Esophagus mucosa (tissue), 1 donor: ENCODE measurements at places on chromosomes 11 and 22. TPM values are rescaled to one million over a fixed set of nuclear protein-coding genes. Genes with fewer than 3 reads are reported as not detected.

The NCAPH2 gene
- total RNA-seq = 37.1 TPM

The PLEKHA7 gene
- total RNA-seq = 48.2 TPM

The FGF4 gene
- not detected for total RNA-seq

The NXPE1 gene
- not detected for total RNA-seq

The GUCY1A2 gene
- 0.84 TPM for total RNA-seq

The SCUBE1 gene
- 0.80 TPM for total RNA-seq

The LRP4 gene
- total RNA-seq = 2.5 TPM

The PARVG gene
- total RNA-seq = 2.1 TPM

The TCN1 gene
- total RNA-seq = 45.8 TPM

DNA sequence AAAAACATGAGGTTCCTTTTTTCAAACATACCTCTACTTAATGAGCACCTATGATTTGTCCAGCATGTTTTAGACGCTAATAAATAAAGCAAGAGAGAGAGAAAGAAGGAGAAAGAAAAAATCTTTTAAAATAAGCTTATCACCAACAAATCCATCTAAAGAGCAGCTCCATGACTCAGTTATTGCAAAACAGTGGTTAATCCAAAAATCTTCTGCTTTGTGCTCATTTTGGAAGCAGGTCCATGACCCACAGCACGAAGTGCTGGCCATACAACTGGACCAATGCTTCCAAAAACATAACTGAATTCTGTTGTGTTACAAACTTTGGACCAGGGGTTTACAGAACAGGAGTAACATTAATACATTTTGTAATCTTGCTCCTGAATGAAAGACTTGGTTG is 696.6 kb downstream of the KCNA4 start:
- no peak for ATAC-seq

DNA sequence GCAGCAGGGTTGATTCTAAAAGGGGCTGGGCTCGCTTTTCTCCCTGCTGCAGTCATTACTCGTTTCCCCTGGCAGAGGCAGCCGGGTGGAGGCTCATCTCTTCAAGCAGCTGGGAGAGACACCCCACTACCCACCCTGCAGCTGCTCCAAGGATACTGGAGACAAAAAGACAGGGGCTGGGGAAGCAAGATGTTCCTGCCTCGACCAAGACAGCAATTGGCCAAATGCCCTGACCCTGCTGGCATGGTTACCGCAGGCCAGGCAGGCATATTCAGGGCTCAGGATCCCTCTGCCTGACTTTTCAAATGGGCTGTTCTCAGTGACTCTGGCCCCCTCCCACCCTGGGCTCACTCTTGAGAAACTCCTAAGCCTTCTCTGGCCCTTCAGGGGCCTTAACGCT is 6.8 kb upstream of the RGL4 start:
- ATAC-seq = no peak

DNA sequence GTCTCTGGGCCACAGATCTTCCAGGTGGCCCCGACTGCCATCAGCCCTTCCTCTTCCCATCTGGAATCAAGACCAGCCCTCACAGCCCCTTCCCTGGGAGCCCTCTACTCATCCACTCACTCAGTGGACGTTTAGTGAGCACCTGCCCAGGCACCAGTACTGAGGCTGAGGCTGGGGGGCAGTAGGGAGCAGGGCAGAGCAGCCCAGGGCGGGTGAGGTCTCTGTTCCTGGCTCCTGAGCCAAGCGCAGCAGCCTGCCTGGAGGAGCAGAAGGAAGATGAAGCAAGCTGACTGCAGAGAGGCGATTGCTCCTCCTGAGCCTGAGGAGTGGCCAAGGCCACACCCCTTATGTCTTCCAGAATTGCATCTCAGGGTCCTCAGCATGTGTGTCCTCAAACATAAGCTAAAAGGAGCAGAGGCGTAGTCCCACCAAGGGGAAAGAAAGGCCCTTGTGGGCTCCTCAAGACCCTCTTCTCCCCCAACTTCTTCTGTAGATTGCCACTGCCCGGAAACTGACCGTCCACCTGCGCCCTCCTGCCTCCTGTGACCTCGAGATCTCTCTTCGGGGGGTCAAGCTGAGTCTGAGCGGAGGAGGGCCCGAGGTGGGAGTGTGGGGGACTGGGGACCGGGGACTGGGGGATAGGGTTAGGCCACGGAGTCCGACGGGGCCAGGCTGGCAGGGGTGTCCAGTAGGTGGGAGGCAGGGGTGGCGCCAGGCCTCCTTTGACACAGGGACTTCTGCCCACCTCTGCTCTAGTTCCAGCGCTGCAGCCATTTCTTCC is 5.8 kb downstream of the MAPK8IP2 start:
- peak; percentile 24 for ATAC-seq

DNA sequence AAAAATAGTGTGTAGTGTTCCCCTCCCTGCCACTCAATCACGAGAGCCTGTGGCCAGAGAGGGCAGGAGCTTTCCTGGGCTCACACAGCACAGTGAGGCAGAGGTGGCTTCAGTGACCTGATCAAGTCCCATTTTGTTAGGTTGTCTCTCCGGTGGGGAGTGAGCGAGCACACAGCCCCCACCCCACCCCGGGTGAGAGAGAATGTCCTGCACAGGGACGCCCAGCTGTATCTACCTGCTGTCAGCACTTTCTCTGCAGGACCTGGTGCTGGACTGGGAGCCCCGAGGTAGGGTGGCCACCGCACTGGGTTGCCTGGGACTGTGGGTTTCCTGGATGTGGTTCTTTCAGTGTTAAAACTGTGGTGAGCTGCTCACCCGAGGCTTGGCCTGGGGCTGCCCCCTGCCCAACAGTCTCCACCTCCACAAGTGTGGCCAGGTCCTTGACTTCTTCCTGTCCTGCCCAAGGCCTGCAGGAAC is 6.1 kb downstream of the CAPN5 start:
- no peak for ATAC-seq

GRCh38 chr11:105754260-105754659 is 144.4 kb downstream of the GRIA4 start:
- no peak for ATAC-seq

DNA sequence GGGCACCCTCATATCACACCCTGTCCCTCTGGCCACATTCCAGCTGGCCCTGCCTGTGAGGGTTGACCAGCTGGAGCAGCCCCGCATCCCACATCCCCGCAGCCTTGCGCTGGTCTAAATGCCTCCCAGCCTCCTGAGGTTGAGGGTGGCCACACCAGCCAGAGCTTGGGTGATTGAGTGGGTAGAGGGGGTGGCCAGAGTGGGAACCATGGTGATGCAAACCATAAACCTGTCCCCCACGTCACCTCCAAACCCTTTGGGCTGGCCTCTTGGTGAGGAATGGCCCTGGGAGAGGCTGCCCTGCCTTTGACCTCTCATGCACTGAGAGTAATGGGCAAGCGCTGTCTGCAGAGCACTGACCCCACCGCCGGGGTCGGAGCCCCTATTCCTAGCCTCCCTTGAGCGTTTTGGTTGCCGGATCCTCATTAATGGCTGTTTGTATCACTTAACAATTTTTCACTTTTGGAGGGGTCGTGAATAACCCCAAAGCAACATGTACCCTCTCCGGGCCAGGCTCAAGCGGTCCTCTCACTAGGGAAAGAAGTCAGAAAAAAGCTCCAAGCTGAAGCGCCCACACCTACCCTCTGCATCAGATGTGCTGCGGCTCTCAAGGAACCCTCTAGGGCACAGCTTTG is 16.0 kb upstream of the KCNQ1OT1 start:
- ATAC-seq = no peak

GRCh38 chr11:20056950-20057943 is 103.0 kb downstream of the DBX1 start:
- ATAC-seq = no peak

- no peak for ATAC-seq
Observed at GRCh38 chr11:64842366-64842759, 2.1 kb downstream of the CDC42BPG start.

- ATAC-seq = no peak
Observed at GRCh38 chr11:3641701-3642070, at the start of gene ART5. Gene ART5, minus strand, starts transcription at chr11:3641992. Its CDS starts 130 bp downstream, at chr11:3641862.

DNA sequence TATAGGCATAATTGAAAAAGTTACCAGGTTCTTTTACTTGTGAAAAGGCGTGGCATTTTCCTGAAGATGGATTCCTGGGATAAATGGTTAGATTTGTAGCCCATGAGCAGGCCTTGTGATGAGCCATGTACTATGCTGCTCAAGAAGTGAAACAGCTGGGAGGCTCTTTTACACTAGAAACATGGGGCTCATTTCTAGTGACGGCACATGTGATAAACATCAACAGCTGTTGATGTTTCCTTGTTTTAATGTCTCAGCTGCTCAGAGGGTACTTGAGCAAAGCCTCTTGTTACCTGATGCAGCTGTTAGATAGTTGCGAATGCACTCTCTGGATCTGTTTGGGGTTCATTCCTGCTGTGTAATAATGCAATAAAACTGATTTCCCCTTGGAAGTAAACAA is 396.8 kb downstream of the GUCY1A2 start:
- no peak for ATAC-seq

GRCh38 chr22:31344578-31345330 is 1.4 kb downstream of the PATZ1 start:
- peak; percentile 1 for ATAC-seq

- ATAC-seq = no peak
Observed at GRCh38 chr11:80165744-80166143, 724.9 kb upstream of the TENM4 start.

DNA sequence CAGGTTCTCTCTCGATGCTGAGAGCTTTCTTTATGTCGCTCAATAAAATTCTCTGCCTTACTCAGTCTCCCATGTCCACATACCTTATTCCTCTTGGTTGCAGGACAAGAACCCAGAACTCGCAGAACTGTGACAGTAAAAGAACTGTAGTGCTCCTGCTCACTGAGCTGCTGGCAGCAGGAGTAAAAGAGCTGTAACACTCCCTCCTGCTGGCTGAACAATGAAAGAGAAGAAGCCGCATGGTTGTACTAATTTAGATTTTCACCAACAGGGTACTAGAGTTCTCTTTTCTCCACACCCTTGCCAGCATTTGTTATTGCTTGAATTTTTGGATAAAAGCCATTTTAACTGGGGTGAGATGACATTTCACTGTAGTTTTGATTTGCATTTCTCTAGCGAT is 433.2 kb downstream of the GUCY1A2 start:
- no peak for ATAC-seq

DNA sequence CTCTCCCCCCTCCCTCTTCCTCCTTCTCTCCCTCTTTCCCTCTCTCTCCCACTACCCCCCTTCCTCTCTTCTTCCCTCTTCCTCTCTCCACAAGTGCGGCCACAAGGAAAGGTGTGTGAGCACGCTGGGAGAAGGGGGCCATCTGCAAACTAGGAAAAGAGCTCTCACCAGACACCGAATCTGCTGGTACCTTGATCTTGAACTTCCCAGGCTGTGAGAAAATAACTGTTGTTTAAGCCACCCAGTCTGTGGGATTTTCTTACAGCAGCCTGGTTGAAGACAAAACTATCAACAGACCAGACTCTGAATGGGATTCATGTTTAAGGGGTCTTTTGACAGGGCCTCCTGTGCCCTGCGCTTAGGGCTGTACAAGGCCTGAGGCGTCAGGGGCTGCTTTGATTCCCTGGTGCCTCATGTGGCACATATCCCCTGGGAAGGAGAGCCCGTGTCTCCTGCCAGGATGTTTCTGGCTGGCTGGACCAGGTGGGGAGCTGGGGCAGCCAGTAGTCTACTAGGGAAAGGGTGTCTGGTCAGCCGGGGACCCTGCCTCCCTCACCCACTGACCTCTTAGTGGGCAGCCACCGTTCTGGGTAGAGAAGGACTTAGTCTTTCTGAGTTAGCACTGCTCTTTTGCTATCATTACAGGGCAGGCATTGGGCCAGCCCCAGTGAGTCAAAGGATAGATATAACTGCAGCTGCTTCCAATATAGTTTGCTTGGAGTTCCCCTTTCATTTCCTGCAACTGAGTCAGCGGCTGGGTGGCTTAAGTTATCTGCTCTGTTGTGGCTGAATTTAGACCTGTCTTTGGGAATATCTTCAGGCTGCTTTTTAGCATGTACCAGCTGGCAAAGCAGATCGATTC is 6.2 kb downstream of the PANX1 start:
- peak; percentile 73 for ATAC-seq

DNA sequence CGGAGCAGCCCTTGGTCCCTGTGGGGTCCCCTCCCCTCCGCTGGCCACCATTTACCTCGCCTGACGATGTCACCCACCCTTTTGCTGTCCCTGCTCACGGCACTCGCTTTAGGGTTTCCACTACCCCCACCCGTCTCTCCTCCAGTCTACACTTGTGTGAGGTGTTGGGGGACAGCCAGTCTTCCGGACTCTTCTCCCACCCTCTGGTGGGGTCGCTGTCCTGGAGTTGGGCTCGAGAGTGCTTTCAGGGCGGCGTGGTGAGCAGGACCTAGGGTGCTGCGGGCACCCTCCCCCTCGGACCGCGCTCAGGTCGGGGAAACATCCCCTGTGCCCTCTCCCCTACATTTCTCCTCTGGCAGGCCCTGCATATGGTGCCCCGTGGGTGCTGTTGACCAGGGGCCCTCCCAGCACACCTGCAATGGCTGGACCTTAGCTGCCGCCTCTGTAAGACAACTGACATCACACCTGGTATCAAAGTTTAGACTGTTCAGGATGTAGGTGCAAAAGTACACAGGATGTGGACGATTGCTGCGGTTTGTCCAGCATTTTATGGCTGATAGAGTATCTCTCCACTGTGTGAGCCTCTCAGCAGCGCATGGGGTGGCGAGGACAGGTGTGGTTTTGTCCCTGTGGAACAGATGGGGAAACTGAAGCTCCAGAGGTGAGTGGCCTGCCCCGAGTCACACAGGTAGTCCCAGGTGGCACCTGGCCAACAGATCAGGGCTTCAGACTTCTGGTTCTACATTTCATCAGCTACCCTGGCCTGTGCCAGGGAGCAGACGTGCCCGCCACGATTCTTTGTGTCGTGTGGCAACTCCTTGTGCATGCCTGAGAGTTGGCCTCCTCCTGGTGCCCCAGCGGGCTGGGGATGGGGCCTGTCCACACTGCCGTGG is 1.2 kb downstream of the GRK2 start:
- ATAC-seq = peak; percentile 22

DNA sequence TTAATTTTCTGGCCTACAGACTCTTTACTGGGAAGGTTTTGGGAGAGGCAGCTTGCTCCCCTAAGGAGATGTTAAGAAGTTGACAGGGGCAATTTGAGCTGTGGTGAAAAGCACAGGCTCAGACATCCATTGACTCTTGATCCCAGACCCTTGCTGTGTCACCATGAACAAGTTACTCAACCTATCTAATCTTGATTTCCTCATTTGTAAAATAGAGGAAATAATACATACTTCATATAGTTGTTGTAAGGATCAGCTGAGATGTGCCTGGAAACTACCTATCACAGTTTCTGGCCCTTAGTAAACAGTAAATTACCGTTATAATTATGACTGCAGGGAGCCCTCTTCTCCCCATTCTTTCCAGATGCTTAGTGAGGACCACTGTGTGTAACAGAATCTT is 16.6 kb upstream of the SCGB1D4 start:
- no peak for ATAC-seq
